ENCODE measurements at places on chromosomes 3 and 15.

GRCh38 chr3:54047568-54047967 lies 74.8 kb upstream of the CACNA2D3 start:
- no peak for DNase-seq

DNA sequence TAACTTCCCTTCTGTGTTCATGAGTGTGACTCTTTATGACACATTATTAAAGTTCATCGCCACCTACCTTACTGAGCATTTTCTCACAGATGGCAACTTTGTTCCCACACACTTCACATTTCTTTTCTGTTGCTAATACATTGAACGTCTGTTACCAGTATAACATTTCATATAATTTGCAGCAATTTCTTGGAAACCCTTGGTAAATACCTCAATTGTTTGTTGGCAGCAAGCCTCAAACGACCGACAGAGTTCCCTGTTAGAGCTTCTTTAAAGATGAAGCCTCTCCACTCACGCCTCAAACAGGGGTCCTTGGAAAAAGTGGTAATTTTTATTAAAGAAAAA lies 3.2 kb upstream of the CHSY1 start:
- DNase-seq = no peak

DNA sequence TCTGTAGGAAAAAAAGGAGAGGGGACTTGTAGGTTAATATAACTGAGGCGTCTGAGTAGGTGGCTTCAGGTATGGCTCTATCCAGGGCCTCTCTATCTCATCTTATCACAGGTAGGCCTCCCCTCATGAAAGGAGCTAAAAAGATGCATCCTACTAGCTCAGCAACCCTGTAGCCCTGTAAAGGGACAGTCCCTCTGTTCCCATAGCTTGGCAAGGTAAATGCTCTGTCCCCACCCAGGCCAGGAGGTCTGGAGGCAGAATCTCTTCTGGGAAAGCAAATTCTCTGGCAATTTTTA lies 135.2 kb downstream of the CHSY1 start:
- DNase-seq = no peak

GRCh38 chr3:34067536-34068051 lies 269.2 kb downstream of the PDCD6IP start:
- DNase-seq = no peak

GRCh38 chr15:39199076-39199475 lies 381.8 kb upstream of the THBS1 start:
- DNase-seq = no peak

DNA sequence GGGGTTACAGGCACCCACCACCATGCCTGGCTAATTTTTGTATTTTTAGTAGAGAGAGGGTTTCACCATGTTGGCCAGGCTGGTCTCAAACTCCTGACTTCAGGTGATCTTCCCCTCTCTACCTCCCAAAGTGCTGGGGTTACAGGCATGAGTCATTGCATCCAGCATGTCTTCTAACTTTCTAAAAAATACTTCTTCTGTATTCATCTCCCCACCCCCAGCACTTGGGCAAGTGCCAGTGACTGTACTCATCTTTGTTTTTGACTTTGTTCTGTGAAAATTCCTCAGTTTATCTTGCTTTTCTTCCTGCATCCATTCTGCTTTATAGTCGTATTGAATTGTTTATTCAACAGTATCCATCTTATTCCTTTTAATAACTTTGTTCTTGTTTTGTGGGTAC lies 47.6 kb downstream of the ARIH1 start:
- no peak for DNase-seq

DNA sequence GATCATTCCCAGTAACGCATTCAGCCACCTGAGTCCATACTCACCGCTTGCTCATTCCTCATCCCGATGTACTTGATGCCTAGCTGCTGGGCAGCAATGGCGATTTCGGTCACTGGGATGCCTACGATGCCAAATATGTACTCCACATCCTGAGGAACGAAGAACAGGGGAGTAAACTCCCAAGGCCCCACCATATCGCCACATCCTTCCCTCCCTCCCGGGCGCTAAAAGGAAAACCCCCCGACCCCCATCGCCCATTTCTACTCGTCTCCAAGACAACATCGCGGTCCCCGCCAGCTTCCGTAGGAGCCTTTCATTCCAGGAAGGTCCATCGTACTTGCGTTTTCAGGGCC lies 347 bp downstream of the HACL1 start:
- no peak for DNase-seq

DNA sequence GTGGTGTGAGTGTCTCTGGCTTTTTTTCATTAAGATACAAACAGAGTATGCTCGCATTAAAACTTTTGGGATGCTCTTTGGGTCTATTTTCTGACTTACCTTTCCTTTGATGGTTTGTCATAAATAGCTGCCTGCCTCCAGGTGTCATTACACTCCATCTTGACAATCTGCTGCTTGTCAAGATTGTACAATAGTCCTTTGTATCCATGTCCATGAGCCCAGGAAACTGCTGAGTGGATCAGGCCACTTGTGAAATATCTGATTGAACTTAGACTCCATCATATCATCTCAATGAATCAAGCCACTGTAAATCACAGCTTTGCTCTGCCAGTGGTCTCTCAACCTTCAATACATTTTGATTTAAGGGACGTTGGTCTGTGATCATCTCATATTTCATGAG lies 135.2 kb downstream of the ECT2 start:
- DNase-seq = no peak

GRCh38 chr15:101111570-101112262 lies 140.1 kb downstream of the CHSY1 start:
- no peak for DNase-seq

DNA sequence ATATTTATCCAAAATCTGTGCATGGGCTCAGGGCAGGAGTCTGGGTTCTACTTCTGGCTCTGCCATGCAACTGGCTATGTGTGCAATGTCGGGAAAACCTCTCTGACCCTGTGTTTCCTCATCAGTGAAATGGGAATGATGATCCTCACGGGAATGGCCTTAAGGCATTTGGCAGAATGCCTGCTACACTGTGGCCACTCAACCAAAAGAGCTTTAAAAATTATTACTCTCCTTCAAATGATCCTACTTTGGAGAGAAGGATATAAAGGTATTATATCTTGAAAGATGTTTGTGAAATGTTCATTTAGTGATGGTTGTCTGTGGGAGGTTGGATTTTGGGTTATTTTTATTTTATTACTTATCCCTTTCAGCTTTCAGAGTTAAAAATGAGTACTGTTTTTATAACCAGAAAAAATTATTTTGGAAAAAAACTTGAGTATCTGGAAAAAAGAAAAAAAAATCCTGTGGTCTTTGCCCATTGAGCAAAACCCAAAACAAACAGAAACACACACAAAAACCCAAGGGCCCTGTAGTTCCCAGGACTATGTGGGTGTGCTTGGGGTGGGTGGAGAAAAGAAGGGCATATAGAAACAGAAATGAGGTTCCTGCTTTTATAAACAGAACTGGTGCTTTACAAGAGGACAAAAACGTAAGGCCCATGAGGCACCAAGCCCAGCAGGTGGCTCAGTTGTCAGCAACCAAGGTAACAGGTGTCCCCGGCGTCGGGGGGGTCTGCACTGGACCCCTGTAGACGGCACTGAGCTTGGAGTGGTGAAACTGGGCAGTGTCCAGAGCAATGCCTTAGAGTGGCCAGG lies 22.0 kb downstream of the RGMA start:
- no peak for DNase-seq

GRCh38 chr3:188941103-188941502 lies 230.7 kb upstream of the TPRG1 start:
- no peak for DNase-seq

- no peak for DNase-seq
Observed at GRCh38 chr15:64582202-64582601, 121.8 kb downstream of the ZNF609 start.

- DNase-seq = no peak
Observed at GRCh38 chr15:39792025-39792843, 9.6 kb upstream of the FSIP1 start.

DNA sequence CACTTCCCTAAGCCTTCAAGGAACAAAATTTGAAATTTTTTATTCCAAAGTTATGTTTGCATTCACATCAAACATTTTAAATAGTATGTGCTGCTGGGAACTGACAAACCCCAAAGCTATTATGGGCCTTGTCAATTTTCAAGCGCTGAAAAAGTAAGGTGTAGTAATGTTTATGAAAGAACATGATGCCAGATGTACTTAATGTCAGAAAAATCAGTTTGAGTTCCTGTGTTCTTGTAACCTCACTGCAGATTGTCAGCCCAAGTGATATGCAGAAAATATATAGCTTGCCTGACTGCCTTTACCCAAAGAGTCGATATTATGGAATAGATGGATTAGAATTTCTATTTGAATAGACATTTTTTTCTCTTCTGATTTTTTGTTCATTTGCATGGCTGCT lies 20.8 kb upstream of the DIPK2A start:
- no peak for DNase-seq

GRCh38 chr3:177473903-177474302 lies 276.6 kb upstream of the TBL1XR1 start:
- no peak for DNase-seq

- no peak for DNase-seq
Observed at GRCh38 chr3:69141313-69141712, 18.9 kb upstream of the LMOD3 start.

DNA sequence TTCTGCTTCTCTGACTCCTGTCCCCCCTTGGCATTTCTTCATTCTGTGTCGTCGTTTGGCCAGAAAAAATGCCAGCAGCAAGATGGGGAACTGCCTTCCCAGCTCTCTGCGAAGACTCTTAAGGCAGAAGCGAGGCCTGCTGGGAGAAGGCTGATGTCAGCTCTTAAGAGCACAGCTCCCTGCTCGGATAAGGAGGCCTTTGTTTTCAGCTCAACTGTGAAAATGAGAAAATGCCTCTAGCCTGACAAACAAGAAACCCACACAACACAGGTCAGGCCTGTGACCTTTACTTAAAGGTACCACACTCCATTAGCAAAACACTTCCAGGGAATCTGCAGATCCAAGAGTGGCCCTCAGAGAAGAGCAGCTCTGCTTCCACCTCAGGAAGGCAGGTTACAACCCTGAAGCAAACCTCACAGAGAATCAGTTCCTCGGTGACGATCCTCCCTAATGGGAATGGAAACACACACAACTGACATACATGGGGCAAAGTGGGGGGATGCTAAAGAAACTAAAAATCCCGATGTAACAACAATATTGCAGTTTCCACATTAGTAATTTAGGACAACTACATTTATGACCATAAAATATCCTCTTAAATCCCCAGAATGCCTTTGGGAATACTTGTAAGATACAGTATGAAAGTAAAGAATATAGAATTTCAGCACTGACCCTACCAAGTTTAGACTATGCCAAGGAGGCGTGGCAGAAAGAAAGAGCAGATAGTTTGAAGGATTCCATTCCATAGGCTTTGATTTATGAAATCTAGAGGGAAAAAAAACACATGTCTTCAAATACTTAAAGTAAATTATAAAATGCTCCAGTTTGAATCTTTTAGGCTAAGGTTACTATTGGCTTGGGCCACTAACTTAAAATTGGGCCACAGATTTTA lies 52.1 kb downstream of the VGLL4 start:
- DNase-seq = no peak
